ENCODE measurements at places on chromosomes 16 and 17.
A peak's percentile ranks its signal among the peaks of the same experiment; 100 is the strongest.

DNA sequence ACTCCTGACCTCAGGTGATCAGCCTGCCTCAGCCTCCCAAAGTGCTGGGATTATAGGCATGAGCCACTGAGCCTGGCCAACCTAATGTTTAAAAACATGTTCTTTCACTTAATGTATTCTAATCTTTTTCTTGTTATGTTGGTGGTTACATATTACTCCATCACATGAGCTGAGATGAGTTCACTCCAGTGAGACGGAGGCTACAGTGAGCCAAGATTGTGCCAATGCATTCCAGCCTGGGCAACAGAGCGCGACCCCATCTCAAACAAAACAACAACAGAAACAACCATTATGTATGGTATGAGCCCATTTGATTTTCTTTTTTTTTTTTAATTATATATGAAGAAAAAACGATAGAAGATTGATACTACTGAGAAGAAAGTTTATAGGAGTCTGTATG is 39.6 kb downstream of the SLC39A11 start:
- no peak for DNase-seq

- DNase-seq: no peak
These were observed 101.3 kb downstream of the HAPSTR1 start for GRCh38 chr16:9192746-9193145.

DNA sequence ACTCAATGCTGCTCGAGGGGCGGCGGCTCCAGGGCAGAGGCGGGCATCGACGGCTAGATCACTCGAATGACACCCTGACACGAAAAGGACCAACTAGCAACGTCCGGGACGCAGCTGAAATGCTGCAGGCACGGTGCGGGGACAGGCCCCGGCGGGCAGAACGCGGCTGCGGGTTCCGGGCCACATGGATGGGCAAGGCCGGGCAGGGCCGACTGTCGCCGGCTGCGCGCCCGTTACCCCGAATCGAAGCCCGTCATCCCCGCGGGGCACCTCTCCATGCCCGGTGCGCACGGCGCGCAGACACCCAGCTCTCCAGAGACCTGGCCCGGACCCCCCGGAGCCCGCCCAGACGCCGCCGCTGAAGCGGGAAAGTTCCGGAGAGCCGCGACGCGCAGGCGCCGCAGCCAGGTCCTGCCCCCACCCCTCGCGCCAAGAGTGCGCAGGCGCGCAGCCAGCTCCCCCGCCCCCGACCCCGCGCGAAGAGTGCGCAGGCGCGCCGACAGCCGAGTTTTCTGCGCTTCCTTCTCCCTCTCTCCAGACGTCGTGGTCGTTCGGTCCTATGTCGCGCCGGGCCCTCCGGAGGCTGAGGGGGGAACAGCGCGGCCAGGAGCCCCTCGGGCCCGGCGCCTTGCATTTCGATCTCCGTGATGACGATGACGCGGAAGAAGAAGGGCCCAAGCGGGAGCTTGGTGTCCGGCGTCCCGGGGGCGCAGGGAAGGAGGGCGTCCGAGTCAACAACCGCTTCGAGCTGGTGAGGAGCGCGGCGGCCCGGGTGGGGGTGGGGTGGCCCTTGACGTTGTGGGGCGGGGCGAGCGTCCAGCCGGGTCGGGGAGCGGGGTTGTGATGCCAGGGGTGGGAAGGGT is at the start of gene TCF25:
Gene TCF25 (plus strand): TSS at position 484 of the 863 bp plus-strand sequence. CDS start 76 bp downstream, at position 560.
- peak; percentile 82 for DNase-seq

DNA sequence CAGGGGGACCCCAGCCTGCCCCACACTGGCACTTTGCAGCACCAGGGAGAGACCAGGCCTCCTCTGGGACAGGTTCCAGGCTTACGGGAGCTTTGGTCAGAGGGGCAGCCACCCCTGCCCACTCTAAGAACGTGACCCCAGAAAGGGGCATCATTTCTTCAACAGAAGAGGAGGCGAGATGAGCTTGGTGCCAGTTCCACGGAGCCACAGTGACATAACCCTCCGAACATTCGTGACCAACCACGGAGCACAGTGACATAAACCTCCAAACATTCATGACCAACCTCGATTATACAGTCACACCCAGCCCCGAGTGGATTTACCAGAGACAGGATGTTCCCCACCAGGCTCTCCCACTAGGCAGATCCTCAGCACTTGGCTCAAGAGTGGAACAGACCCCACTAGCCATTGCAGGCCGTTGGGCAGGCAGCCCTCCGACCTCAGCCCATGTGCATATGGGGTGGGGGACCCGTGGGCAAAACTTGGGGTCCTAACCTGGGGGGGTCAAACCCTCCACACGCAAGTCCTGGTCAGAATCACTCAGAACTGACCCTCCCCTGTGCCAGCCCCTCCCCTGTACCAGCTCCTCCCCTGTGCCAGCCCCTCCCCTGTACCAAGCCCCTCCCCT is 112.9 kb downstream of the METRNL start:
- no peak for DNase-seq

GRCh38 chr16:10990378-10990777 is 46.0 kb downstream of the CLEC16A start:
- DNase-seq: no peak

DNA sequence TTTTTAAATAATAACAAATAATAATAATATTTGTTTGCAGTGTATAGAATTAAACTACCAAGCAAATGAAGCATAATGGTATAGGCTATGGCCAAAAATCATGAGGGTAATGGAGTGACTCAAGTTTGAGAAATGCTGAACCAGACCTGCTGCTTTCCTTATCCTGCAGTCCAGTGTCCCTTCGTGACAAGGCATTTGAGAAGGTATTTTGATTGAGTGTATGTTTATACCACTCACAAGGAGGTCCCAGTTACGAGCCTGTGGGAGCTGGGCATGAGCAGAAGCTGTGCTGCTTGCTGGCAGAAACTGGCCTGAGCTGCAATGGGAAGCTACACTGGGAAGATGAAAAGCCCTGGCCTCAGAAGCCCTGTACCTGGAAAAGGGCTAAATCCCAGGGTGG is 50.3 kb downstream of the GNAO1 start:
- DNase-seq: no peak

GRCh38 chr17:76917829-76918228 is 49.6 kb downstream of the MGAT5B start:
- no peak for DNase-seq

DNA sequence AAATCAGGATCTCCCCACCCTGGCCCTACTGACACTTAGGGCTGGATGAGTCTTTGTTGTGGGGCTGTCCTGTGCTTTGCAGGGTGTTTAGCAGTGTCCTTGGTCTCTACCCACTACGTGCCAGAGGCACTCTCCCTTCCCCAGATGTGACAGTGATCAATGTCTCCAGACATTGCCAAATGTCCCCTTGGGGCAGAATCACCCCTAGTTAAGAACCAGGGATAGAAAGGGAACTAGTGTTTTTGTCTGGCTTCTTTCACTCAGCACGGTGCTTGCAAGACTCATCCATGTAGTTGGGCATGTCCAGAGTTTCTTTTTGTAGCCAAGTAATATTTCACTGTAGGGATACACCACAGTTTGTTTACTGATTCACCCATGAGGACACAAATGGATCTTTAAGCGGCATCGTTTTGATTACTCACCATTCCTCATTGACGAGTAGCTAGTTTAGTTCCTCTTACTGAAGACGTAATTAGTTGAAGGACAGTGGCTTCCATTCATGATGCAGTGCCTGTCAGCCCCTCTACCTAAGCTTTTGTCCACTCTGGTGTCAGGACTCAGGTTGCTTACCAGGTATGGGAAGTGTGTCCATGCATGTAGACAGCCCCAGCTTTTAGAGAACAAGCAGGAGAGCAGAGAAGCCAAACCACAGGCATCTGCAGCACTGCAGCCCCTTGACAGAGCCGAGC is 26.0 kb upstream of the ITGB4 start:
- DNase-seq: no peak

DNA sequence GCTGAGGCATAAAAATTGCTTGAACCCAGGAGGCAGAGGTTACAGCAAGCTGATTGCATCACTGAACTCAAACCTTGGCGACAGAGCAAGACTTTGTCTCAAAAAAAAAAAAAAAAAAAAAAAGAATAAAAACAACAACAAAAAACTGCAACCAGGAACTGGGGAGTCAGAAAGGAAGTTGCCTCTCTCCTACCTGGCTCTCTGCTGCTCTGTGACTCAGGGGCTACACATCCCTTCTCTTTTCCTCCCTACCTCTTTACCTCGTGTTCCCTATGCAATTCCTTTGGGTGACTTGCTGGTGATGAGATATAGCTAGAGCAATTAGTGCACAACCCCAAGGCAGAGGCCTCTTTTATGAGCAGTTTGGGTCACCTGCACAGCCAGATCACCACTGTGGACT is 95.9 kb downstream of the ABCC1 start:
- DNase-seq: no peak

DNA sequence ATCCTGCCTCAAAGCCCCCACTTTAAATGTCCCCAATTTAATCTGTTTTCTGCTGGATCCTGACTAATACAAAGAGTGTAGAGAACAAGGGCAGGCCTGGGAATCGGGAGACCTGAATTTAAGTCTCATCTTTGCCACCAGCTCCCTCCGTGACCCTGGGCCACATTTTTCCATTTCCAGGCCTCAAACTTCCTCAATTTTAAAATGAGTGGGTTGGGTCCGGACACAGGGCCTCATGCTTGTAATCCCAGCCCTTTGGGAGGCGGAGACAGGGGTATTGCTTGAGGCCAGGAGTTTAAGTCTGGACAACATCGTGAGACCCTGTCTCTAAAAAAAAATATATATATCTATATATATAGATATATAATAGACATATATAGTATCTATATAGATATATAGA is 61.4 kb downstream of the SRL start:
- DNase-seq: no peak

- DNase-seq: no peak
These were observed 3.5 kb upstream of the CAPNS2 start for GRCh38 chr16:55562936-55563335.

DNA sequence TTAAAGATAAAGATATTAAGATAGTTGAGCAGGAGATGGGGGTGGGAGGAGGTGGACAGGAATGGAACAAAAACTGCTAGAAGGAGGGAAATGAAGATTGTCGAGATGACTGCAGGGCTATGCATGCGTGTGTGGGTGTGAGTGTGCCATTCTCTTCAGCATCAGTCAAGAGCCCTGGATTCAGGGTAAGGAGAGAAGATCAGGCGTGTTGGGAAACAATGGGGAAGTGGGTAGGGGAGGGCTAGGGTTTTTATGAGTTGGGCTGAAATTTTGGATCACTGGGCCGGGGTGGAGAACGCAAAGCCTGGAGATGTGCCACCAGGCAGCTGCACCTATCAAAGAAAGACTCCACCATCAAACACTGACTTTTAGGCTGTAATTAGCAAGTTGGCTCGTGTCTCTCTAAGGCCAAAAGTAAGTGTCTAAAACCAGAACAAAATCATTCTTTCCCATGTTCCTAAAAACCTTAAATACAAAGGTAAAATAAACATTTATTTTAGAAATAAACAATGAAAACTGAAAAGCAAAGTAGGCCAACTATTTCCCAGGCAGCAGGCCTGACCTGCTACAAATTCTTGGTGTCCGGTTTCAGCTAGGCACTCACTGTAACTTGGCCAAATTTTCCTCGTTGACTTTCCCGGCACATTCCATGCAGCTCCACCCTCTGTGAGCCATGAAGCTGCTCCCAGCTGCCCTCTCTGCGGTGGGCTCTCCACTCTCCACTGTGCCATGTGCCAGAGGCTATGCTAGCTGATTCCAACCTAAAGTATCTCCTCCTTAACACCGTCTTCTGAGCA is 4.2 kb downstream of the CDRT4 start:
- no peak for DNase-seq

DNA sequence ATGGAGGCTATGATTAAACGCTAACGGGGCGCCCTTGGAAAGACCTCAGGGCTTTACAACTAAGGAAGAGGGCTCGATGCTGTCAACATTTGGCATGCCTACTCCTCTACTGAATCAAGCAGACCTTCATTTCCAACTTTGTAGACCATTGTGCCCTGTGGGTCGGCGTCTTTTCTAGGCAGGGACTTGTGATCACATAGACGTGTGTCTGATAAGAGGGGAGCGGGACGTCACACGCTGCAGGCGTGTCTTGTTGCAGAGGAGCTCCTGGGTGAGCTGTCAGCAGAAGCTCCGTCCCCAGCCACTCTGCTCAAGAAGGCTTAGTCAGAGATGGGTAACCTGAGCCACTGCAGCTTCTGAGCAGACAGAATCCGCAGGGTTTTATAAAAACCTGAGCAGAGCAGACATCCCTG is 2.8 kb downstream of the MAPK8IP3 start:
- no peak for DNase-seq

GRCh38 chr17:33802349-33803198 is 452.5 kb upstream of the CCL2 start:
- DNase-seq: no peak

- DNase-seq: no peak
These were observed 30.9 kb downstream of the PAFAH1B1 start for GRCh38 chr17:2624292-2624731.

GRCh38 chr17:263271-263670 is 81.8 kb upstream of the DOC2B start:
- no peak for DNase-seq

DNA sequence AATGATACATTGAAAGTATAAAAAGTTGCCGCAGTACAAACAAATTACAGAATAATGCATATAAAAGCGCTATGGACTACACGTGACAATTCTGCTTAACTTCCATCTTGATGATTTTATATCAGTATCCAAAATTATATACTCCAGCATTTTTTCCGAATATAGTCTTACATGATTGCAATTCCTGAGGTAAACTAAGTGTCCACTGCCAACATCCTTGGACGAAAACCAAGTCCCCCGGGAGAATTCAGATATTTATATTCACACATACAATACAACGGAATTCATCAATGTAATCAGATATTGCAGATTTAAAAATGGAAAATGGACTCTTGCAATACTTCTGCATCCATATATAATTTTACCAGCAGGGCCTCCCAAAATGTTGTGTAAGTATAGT is 8.9 kb upstream of the MYH11 start:
- DNase-seq: no peak

All from stimulated activated CD4-positive, alpha-beta T cell treated with anti-CD3 and anti-CD28 coated beads, TNF-alpha, amount 100 ng/mL, for 1 hour (primary cell).